ENCODE measurements at places on chromosomes 4 and X.

DNA sequence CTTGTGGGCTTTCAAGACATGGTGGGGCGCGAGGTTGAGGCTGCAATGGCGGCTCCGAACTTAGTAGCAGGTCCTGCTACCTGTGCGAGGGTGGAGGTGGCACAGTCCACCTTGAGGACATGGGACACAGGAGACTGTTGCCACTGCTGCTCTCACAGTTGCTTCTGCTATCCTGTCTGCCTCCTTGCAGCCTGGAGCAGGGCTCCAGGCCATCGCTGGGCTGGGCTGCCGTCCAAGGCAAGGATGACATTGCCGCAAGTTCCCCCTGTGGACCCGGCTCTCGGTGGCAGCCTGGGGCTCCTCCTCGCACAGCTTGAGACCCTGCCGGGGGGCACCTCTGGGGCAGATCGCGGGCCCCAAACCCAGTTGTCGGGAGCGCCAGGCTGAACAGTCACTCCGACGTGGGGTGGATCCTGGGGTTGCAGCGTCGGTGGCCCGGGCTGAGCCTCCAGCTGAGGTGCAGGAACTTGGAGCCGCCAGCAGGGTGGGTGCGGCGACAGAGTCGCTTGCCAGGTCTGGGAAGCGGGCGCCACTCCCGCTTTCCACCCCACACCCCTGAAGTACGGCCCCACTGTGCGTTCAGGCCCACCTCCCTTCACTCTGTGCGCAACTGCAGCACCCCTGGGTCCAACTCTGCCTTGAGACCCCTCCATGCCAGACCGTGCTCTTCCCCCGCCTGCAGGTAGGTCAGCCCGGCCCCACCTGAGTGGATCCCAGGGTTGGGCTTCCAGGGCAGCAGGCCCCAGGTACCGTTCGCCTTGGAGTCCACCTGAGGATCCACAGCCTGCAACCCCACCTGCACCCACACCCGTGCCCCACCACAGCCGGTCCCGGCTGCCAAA, 192.7 kb upstream of the NUDT6 start:
- no peak for DNase-seq

DNA sequence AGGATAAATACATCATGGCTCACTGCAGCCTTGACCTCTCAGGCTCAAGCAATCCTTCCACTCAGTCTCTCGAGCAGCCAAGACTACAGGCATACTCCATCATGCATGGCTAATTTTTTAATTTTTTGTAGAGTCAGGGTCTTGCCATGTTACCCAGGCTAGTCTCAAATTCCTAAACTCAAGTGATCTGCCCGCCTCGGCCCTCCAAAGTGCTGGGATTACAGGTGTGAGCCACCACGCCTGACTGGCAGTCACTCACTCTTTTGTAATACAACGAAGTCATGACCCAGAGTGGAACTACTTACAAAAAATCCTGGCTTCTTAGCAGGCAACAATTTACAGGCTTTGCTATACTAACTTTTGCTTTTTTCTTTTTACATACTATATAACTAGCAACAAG, 100.7 kb upstream of the MAP3K15 start:
- DNase-seq: no peak

GRCh38 chr4:152571770-152572169, 35.9 kb upstream of the FBXW7 start:
- DNase-seq: no peak

GRCh38 chrX:154457491-154458115, 478 bp upstream of the PLXNA3 start:
- DNase-seq: no peak

DNA sequence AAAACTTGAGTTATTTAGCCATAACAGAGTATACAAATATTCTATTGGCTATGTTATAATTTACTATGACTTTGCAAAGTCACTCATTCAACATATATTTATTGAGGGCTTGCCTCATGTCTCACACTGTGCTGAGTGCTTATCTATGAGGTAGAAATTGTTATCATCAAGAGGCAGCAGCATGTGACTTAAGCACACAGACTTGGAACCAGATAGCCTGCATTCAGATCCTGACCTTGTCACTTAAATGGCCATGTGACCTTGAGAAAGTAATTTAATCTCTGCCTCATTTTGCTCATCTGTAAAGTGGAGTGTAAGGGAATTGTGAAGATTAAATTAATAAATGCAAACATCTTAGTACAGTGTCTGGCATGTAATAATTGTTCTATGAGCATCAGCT, 10.1 kb upstream of the EXOSC9 start:
- DNase-seq: no peak

GRCh38 chr4:6189511-6189910, 10.8 kb downstream of the JAKMIP1 start:
- DNase-seq: no peak
